ENCODE measurements at places on chromosomes 7 and 10.
A peak's percentile ranks its signal among the peaks of the same experiment; 100 is the strongest.

GRCh38 chr7:159024280-159024951 is 120.3 kb downstream of the VIPR2 start:
- DNase-seq = no peak

DNA sequence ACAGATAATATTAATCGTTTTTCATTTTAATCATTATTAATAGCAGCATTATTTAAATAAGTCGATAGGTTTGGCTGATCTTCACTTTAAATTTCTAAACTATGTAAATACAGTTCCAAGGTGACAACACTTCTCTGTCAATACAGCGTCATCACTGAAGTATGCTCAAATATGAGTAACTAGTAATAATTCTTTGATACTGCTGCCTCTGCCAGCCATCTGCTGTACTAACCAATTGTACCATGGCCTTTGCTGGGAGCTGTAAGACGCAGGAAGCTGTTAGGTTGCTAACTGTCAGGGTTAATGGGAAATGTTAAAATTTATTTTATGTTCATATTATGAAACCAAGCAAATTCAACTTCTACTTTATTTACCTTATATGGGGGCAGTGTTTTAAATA is 1650.5 kb upstream of the LRRTM3 start:
- DNase-seq = no peak

DNA sequence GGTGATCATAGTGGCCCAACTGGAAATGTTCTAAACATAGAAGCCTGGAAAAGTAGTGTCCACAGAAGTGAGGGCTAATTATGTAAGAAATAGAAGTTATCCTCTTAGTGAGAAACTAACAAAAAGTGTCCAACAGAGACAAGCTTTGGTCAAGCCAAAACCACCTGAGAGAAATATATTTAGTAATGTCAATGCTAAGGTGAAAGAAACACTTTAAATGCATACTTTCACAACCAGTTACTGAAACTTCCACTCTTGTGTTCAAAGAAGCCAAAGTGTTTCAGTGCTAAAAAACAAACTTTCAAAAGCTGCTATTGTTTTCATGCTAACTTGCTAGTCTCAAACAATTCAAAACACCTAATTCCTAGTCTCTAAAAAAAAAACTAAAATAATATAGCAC is 18.1 kb downstream of the RAB11FIP2 start:
- no peak for DNase-seq

- no peak for DNase-seq
Measured at GRCh38 chr7:36570528-36571189, 153.6 kb downstream of the AOAH start.

- no peak for DNase-seq
Measured at GRCh38 chr7:122633472-122633871, 65.4 kb downstream of the RNF133 start.

DNA sequence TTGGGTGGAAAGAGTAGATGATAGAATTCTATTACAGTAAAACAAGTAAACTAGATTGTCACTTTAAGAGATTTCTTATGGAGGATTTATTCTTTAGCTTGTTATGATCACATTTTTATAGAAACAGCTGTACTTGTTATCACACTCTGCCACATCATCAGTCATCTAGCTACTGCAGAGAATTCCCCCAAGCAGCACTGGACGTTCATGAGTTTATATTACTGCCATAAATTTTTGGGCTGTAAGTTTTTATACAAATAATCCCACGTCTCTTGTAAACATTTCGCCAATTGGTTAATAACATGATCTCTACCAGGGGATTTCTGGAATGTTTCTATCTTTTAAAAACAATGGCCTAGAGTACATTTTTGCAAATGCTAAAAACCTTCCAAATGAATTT is 238.8 kb downstream of the POLR1F start:
- DNase-seq = no peak

- no peak for DNase-seq
Measured at GRCh38 chr10:93580828-93581227, 14.4 kb downstream of the FFAR4 start.

- DNase-seq = peak; percentile 51
Measured at GRCh38 chr7:137606061-137606674, 240.6 kb downstream of the DGKI start.

GRCh38 chr7:105003872-105004510 is 10.0 kb upstream of the KMT2E start:
- DNase-seq = no peak

DNA sequence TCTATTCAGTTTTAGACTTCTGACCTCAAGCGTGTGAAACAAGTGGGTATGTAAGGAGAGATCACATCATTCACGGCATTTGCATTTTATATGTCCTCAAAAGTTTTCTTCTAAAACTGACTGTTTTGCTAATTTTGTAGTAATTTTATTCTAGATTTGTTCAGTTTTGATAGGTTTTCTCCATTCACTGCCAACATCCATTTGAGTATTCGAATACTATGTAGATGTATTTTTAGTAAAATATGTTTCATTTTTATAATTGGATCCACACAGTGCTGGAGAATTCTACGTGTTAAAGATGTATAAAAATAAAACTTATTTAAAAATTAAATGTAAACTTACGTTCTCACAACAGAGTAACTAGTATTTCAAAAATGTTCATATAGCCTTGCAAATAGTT is 503.0 kb downstream of the CNTNAP2 start:
- DNase-seq = no peak

- peak; percentile 14 for DNase-seq
Measured at GRCh38 chr7:74453322-74454011, at the start of gene GTF2IRD1. GTF2IRD1 (plus strand) TSS chr7:74453906; CDS start chr7:74508081, 54,175 bp downstream.

- peak; percentile 12 for DNase-seq
Measured at GRCh38 chr7:5638994-5639393, 142.5 kb downstream of the RNF216 start.

DNA sequence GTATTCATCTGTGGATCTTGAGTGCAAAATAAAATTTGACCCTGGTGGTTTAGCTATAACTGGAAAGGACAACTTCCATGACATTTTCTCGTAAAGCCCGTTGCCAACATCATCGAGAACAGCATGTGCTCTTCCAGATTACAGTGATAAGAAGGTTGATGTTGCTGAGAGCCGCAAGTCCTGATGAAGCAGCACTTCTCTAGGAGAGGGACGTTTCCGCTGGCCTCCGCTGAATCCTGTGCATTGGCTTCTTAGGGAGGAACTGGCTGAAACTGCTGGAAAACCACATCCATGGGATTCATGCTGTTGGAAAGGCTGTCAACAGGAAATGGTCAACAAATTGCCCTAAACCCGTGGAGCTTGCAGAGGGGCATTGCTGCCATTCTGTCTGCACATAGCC is 21.4 kb upstream of the ABCB5 start:
- DNase-seq = no peak

- no peak for DNase-seq
Measured at GRCh38 chr7:90604383-90604782, 8.3 kb downstream of the CDK14 start.

GRCh38 chr7:130367088-130367755 is 13.1 kb upstream of the CPA1 start:
- no peak for DNase-seq

DNA sequence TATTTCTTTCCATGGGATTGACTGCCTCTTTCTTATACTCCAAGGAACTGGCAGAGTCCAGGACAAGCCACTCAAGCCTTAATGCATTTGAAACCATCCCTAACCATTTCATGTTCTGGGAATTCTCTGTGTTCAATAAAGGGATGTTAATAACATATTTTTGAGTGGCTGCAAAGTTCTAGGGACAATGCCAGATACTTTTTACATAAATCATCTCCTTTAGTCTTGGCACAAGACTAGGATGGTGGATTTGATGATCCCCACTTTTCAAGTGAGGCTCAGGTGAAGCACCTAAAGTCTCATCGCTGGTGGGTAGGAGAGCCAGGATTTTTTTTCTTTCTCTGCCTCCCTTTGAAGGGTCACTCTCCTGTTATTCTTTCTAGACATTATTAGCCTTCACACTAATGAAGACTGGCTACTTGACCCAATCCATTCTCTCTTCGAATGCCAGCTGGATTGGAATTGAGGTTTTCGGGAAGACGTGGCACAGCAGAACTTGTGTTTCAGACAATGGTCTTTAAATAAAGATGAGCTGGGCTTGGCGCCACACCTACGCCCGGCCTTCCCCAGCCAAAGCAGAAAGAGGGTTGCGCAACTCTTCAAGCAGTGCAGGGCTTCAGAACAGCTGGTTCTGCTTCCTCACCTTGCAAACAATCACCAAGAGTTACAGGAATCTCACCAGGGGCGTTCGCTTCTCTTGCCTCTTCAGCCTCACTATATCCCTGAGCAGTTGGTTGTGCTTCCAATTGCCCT is 73.8 kb upstream of the BMPER start:
- no peak for DNase-seq

DNA sequence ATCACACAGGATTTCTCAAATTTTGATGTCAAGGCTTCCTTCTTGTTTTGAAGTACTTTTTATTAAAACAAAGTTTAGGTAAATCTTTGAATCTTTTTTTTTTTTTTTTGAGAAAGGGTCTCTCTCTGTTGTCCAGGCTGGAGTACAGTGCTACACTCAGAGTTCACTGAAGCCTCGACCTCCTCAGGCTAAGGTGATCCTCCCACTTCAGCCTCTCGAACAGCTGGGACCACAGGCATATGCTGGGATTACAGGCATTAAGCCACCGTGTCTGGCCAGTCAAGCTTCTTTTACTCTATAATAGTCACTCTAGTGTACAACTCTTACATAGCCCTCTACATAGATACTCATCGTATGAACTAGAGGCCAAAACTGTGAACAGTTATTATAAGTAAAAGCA is 3.4 kb downstream of the RUFY2 start:
- no peak for DNase-seq

- no peak for DNase-seq
Measured at GRCh38 chr10:30812018-30812851, 182.7 kb upstream of the LYZL2 start.

GRCh38 chr10:106310596-106310995 is 853.9 kb downstream of the SORCS1 start:
- no peak for DNase-seq

DNA sequence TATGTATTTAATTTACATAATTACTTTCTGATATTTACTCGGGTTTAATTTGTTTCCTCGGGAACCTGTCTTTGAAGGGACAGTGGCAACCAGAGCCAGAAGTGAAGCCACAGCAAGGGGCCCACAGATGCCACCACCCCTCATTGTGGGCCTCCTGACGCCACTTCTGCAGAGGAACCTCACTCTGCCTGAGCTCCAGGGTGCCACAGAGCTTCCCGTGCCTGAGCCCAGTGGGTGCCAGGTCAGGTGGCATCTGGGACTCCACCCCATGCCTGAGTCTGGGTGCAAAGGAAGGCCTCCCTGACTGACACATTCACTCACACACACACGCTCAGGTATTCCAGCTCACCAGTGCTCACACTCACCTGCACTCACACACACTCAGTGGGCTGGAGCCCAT is 213.7 kb downstream of the GRID1 start:
- no peak for DNase-seq

- peak; percentile 32 for DNase-seq
Measured at GRCh38 chr10:71747551-71748523, 25.5 kb downstream of the VSIR start.

- DNase-seq = peak; percentile 54
Measured at GRCh38 chr10:122981066-122981464, 864 bp downstream of the PSTK start.

- no peak for DNase-seq
Measured at GRCh38 chr7:99667179-99667578, 12.6 kb downstream of the CYP3A5 start.

DNA sequence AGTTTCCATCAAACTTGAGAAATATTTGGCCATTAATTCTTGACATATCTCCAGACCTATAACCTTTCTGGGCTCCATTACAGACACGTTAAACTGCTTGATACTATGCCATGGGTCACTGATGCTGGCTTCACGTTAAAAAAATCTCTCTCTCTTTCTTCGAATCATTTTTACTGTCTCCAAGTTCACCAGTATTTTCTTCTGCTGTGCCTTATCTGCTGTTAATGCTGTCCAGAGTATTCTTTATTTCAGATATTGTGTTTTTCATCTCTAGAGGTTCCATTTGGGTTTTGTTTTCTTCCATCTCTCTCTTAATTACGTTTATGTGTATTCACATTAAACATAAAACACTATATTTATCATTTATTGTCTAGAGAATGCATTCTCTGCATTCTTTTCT is 12.8 kb upstream of the PRPF18 start:
- no peak for DNase-seq

- DNase-seq = no peak
Measured at GRCh38 chr7:119664601-119665000, 608.4 kb upstream of the KCND2 start.

DNA sequence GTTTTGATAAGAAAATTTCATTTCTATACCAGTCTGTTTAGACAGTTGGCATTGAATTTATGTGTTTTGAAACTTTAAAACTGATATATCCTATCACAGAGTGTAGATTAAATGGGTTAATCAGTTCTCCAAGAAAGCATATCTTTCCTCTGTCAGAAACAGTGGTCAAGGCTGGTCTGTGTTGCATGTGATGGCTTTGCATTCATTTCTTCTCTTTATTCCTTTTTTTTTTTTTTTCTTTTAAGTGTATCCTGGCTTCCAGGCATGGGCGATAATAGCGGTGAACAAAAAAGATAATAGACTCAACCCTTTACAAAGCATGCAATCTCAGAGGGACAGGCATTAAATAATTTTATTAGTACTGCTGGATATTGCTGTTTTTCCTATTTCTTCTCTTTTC is 136.6 kb downstream of the LRRC4 start:
- DNase-seq = peak; percentile 79

DNA sequence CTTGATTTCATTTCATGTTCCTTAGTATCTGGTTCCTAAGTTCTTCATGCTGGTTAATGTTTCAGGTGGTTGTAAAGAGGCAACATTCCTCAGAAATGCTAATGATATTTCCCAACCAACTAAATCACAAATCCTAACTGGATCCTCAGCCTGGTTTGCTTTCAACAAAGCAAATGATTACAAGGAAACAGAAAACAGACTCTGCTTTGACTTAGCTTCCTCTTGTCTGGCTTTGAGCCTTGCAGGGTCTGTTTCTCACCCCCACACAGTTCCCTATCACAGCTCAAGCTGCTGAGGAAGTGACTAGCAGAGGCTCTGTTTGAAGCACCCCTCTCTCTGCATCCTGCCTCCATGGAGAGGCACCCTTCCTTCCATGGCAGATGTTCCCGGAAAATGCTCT is 130.2 kb upstream of the CTTNBP2 start:
- no peak for DNase-seq

DNA sequence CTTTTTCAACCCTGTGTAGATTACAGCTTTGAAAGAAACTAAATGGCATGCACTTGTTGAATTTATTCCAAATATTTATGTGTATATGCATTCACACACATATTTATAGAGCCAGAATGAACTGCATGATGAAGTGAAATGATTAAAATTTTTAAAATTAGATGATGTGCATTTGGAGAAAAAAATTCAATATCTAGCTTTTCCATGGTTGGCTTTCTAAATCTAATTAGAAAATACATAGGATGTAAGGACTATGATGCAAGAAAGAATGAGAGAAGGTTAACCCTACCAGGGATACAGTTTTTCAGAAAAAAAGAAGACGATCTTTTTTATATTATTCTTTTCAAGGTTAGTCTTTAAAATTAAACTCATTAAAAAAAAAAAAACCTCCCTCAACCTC is 204.5 kb downstream of the TRIL start:
- DNase-seq = no peak

GRCh38 chr10:14349081-14349480 is 18.4 kb upstream of the FRMD4A start:
- DNase-seq = no peak

GRCh38 chr7:41108821-41109220 is 594.1 kb downstream of the INHBA start:
- DNase-seq = no peak

GRCh38 chr10:79378647-79379511 is 31.6 kb downstream of the PPIF start:
- DNase-seq = no peak

- DNase-seq = no peak
Measured at GRCh38 chr7:40851001-40851400, 716.2 kb downstream of the SUGCT start.

All from erythroblast (primary cell).